GM13976 (cell line): ENCODE measurements at places on chromosomes 16 and 17.

DNA sequence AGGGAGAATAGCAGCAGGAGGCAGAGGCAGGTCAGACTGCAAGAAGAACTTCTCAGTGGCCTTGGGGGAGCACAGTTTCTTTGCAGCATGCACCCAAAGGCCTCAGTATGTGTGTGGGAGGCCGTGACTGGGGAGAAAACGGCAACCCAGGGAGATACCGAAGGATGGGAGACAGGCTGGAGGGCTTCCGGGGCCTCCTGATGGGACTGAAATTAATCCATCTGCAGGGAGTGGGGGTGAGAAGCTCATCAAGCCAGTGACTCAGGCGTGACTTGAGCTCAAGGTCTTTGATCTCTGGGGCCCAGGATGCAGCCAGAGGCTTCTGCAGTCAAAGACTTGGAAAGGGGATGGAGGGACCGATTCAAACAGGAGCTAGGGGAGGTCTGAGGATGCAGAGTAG lies 5.1 kb upstream of the C17orf113 start:
- DNase-seq = no peak

GRCh38 chr16:30434852-30435251 lies 5.0 kb upstream of the DCTPP1 start:
- DNase-seq = no peak

DNA sequence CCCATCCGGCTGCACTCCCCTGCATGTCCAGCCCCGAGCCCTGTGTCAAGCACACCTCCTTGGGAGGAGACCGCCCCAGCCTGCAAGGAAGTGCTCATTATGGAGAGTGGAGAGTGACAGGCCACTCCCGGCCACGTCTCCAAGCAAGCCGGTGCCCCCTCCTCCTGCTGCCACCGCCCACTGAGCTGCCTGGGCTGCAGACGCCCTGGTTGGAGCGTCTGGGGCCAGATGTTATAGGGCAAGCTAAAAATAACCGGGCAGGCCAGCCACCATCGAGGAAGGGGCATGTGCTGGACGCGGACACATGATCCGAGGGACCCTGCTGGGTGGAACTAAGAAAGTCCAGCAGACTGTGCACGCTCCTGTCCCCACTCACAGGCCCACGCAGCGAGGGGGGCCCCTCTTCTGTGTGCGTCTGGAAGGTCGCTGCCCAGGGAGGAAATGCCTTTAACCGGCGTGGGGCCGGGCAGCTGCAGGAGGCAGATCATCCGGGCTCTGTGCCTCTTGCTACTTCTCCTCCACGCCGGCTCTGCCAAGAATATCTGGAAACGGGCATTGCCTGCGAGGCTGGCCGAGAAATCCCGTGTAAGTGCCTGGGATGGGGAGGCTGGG lies at the start of gene WFDC1:
WFDC1 (plus strand) TSS at position 348 of the 612 bp plus-strand sequence; CDS start at position 442, 94 bp downstream.
- no peak for DNase-seq

DNA sequence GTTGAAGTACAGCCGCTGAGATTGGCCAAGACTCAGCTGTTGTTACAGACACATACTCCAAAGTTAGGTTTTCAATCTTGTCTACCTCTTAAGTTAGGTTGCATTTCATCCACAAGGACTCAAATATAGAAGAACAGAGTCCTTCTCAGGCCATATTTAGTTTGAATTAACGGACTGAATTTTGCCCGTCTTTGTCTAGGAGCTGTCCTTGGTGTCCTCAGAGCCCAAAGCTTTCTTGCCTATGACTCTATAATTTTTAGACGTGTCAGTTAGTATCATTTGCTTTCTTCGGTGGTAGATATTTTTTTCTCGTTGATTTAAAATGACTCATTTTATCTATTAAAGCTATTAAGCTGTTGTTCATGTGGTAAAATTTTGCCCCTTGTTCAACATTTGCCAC lies 403.2 kb downstream of the HS3ST3B1 start:
- DNase-seq = no peak

- no peak for DNase-seq
These were observed 35.7 kb upstream of the TRAP1 start for GRCh38 chr16:3752984-3753383.

- no peak for DNase-seq
These were observed 75.6 kb downstream of the AKAP1 start for GRCh38 chr17:57160624-57161023.

DNA sequence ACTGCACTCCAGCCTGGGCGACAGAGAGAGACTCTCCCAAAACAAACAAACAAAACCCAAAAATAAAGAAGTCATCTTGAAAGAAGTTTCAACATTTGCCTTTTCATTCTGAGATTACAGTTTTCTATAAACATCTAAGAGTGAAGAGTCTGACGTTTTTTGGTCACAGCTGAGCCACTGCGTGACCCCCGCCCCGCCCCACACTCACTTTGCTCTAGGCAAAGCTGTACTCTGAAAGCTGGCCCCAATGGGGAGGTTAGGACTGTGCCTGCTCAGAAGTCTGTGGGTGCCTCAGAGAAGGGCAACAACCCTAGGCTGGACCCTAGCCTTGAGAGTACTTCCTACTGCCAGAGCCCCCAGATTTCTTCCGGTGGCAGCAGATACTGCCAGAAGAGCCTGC lies 19.3 kb downstream of the CYB5D2 start:
- no peak for DNase-seq
